ENCODE measurements at places on chromosomes 11 and 22.

DNA sequence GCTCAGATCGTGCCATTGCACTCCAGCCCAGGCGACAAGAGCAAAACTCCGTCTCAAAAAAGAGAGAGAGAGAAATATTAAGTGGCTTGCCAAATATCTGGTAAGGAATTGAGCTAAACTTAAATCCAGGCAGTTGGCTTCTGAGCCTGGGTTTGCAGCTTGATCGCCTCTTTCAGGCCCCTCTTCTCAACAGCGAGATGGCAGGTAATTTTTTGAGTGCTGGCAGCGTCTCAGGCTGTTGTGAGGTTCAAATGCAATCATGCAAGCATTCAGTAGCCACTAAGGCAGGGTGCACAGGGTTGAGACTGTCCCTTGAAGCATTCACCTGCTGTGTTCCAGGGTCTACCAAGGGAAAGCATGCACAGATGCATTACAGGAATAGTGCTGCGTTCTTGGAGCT lies 670 bp upstream of the CTSF start:
- DNase-seq: no peak

DNA sequence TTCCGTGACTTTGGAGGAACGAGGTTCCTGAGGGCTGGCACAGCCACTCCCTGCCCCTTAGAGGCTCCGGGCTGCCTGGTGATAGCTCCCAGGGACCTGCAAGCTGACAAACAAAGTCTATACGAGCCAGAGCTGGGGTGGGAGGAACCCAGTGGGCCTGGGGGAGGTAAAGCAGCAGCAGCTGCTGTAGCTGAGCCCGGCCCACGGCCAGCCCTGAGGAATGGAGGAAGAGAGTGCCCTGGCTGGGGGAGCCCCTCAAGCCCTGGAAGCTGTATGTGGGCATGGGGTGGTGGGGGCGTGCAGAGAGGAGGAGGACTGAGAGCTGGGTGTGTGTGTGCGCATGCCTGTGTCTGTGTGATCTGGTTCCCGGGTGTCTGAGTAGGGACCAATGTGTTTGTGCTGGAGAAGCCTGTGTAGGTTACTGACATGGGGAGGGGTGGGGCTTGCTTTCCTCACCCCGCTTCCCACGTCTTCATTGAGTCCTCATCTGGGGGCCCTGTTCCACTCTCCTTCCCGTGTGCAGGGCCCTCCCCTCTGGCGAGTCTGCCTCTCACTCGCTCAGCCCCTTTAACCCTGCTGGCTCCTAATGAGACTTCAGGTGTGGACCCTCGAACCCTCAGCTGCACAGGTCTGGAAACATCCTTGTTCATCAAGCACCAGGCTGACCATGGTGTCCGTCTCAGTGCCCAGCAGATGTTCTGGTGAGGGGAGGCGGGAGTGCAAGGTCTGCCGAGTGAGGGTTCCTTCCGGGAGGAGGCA lies 10.8 kb downstream of the ST3GAL4 start:
- DNase-seq: no peak

- no peak for DNase-seq
These were observed 45.8 kb upstream of the TH start for GRCh38 chr11:2217211-2218030.

DNA sequence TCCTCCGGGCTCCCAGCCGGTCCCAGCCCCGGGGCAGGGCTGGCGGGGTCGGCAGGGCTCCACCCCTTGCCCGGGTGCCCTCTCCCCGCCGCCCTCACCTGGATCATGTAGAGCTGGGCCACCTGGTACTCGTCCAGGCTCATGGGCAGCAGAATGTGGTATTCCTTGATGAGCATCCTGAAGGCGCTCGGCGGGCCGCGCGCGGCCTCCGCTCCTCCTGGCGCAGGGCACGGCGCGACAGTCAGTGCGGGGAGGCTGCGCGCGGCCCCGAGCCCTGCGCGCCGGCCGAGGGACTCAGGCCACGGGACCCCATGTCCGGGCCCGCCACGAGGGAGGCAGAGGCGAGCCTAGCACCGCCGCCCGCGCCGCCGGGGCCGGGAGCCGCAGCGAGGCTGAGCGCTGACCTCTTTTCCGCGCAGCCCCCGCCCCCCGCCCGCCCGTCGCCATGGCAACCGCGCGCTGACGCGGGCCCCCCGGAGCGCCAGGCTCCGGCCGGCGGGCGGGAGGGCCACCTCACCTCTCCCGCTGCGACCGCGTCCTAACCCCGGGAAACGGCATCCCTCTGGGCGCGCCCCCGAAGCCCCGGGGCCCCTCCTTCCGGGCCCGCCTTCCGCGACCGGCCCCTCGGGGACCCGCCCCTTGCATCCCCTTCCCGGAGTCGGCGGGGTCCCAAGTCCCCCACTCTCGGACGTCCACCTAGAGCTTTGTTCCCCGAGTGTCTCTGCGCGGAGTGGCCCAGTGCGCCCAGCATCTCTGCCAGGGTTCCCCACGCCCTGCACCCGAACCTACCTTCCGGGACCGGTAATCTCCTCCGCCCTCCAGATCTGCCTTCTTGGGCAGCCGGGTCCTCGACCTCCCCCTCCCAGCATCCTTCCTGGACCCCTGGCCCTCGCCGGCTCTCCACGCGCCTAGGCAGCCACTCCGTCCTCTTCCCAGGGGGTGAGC lies 886 bp downstream of the PITPNM1 start:
- DNase-seq: no peak

DNA sequence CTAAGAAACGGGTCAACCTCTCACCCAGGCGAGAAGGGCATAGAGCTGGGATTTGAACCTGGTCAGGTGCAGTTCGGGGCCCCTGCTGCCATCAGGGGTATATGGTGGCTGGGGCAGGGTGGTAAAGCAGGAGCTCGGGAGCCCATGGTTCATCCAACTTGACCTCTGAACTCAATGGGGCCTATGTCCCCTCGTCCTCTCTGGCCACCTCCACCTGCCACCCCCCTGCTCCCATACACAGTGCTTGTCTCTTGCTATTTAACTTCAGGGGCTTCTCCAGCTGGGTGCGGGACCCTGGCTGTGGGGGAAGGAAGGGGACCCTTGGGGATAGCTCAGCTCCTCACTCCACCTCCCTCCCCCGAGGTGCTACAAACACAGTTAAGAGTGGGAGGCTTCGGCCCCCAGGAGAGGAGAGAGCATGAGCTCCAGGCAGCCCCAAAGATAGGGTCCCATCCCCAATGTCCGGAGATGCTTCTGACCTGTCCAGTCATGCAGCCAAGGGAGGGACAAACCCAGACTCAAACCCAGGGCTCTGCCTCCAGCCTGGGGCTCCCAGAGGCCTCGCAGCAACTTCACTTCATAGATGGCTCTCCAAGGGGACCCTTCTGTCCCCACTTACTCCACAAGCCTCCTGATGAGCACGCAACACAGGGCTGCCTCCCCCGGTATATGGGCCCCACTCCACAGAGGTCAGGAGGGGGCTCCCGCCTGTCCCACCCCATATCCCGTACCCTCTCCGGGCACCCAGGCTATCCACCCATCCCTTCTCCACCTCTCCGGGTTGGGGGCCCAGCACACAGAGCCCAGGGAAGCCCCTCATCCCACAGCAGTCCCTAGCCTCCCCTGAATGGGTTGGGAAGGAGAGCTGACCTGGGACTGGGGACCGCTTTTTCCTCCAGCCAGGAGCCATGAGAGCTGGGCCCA lies 712 bp downstream of the IL2RB start:
- DNase-seq: no peak

GRCh38 chr11:132638423-132638822 lies 893.9 kb downstream of the OPCML start:
- DNase-seq: no peak

- DNase-seq: no peak
These were observed 13.7 kb upstream of the KDM4E start for GRCh38 chr11:95011376-95011775.

DNA sequence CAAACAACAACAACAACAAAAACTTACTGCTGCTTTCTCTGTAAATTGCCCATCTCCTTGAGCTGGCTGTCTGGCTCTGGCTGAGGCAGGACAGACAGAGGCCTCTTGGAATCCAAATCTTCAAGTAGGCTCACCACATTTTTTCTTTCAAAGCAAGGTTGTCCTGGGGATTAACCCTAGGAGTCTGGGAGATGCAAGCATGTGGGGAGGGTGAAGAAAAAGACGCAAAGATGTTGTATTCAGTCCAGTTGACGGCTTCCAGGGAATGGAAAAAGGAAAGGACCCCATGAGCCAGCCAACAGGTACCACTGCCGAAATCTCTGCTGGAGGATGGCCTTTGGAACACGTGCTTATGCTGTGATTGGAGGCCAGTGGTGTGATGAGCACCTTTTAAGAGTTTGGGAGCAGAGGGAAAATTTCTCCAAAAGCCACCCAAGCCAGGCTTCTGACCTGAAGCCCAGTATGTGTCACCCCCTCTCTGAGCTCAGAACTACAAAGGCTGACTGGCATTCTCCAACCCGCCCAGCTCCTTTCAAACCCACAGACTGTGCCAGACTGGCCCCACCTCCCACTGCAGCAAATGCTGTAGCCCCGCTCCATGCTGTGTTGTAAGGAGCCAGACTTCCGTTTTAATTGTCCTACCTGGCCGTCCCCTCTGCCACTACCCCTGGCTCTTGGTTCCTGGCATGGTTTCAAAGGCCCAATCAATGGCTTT lies 10.8 kb downstream of the BLID start:
- no peak for DNase-seq

GRCh38 chr22:39434721-39435120 lies 22.1 kb upstream of the MGAT3 start:
- DNase-seq: no peak

DNA sequence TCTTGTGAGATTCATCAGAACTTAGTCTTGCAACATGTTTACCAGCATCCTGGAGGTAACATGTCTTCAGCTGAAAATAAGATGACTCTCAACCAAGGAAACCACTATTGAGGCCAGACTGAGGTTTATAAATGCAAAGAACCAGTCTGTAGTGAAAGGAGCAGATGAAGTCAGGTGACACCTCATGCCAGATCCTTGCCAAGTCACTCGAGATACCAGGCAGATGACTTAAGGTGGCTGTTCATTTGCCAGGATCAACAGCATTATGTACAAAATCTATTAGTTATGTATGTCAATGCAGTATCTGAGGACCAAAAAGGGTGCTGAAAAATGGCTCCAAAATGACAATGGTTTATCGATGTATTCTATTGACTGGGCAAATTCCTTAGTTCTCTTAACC lies 100.0 kb upstream of the SOX6 start:
- no peak for DNase-seq

DNA sequence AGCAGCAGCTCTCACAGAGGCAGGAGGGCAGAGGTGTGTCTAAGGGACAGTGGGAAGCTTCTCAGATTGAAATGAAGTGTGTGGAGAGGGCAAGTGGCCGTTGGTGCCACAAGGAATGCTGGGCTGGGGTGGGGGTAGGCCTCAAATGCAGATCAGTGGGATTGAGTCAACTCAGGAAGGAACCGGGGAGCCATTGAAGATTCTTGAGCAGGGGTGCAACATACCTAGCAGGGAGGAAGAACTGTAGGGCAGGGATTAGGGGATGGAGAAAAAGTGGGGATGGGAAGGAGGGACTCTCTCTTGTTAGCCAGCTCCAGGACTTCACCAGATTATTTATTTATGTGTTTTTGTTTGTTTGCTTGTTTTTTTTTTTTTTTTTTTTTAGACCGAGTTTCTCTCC lies 2.9 kb upstream of the SEC14L2 start:
- no peak for DNase-seq

- DNase-seq: no peak
These were observed 112.2 kb downstream of the NECTIN1 start for GRCh38 chr11:119616586-119617339.

- no peak for DNase-seq
These were observed 79.5 kb downstream of the PARVA start for GRCh38 chr11:12456651-12457579.

DNA sequence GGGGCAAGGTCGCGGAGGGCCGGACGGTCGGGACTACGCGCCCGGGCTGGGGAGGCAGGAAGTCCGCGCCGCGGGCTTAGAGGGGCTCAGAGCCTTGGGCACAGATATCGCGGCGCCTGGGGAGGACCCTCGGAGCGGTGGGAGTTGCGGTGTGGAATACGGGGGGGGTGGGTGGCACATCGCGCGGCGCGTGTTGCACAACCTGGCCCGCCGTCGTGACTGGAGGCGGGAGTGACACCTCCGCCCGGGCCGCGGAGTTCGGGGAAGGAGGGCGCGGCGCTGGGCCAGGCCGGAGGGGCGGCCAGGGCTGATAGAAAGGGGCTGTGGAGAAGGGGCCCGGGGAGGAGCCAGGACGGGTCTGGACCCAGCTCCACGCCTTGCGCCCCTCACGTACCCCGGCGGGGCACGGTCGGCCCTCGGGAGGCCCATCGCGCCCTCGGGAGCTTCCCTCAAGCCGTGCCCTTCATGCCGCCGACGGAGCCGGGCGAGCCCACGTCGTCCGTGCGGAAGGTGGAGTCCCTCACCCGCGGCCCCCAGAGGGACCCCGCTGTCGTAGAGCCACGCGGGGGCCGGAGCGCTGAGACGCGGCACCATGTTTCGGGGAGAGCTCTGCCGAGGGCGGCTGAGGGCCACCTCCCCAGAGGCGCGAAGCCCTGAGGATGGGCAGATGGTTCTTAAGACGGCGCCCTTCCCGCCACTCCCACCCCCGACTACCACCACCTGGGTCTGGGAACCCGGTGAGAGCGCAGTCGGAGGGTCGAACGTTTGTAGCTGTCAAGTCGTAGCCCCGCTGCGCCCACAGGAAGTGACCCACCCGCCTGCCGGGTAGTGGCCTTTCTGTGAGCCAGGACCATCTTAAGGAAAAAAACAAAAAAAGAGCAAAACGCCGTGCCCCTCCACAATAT lies 729 bp downstream of the IL17RA start:
- DNase-seq: no peak

GRCh38 chr11:67674442-67674871 lies at the start of gene ALDH3B2:
Gene ALDH3B2, minus strand, starts transcription at chr11:67674623. Its CDS starts 7,688 bp downstream, at chr11:67666935.
- peak; percentile 86 for DNase-seq

GRCh38 chr11:129302386-129303101 lies 73.1 kb upstream of the BARX2 start:
- no peak for DNase-seq

DNA sequence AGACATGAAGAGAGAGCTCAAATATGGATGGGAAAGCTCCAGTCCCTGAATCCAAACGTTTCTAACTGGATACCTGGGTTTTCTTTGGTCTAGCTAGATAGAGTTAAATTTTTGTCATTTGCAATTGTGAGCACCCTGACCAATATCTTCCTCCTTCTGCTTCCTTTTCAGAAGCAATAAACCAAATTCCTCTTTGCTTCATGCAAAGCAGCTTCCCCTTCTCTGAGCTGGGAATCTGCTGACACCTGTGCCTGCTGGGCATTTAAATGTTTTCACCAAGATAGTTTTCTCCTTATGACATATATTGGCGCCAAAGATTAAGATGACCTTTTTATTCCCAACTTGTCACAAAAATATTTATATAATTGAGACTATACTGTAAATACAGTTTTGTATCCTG lies 27.9 kb upstream of the PAK1 start:
- no peak for DNase-seq

DNA sequence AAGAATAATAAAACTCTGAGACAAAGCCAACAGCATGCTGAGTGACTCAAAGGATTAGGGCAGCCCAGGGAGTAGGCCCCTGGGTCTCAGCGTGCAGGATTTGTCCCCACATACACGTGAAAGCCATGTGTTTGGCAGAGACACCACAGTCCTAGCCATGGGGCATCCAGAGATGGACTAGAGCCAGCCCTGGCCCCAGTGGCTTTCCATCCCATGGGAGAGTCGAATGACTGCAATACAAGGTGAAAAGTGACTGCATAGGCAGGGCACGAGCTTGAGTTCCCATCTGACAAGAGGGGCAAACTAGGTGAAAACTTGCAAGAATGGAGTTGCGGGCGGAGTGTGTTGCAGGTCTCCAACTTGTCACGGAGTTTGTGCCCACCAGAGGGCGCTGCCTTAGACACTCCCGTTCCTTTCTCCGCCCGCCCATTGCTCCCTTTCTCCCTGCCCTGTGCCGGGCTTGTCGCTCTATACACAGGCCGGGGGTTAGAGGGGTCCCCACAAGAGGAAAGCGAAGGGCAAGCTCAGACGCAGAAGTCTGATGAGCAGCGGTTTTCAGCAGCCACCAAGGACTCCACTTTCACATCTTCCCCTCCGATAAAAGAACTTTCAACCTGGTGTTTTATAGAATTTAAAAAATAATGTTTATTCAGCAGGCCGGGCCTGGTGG lies 24.2 kb downstream of the TSKU start:
- DNase-seq: no peak
